Chondrocyte (in vitro differentiated cells): ENCODE measurements at places on chromosomes 3 and 15. TPM values are rescaled to one million over a fixed set of nuclear protein-coding genes. Genes with fewer than 3 reads are reported as not detected.
A peak's percentile ranks its signal among the peaks of the same experiment; 100 is the strongest.

The TGM4 gene
- 0.27 TPM in 1 of 3 replicates, not detected in the others for total RNA-seq

The TGM5 gene
- not detected in 3 replicates for total RNA-seq

The GOLGA6L10 gene
- 1.2 to 2.4 TPM (median 2.0 TPM) in 3 replicates for total RNA-seq

GRCh38 chr3:34155666-34156065 lies 357.2 kb downstream of the PDCD6IP start:
- H3K4me3 ChIP-seq: no peak overlapping the region
- DNase-seq: no peak
- peaks cover 3% of the 10 kb centered on the region for H3K4me1 ChIP-seq
- H3K36me3 ChIP-seq: no peaks in the 10 kb centered on the region
- peaks cover 8% of the 10 kb centered on the region for H3K27me3 ChIP-seq

DNA sequence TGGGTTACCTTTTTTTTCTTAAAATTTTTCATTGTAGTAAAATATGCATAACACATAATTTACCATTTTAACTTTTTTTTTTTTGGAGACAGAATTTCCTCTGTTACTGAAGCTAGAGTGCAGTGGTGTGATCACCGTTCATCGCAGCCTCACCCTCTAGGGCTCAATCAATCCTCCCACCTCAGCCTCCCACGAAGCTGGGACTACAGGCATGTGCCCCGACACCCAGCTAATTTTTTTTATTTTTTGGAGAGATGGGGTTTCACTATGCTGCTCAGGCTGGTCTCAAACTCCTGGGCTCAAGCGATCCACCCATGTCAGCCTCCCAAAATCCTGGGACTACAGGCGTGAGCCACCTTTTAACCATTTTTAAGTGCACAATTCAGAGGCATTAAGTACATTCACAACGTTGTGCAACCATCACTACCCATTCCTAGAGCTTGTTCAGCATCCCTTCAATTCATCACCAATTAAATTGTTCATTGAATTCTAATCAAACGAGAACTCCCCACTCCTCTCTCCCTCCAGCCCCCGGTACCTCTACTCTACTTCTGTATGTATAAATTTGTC lies 44.6 kb downstream of the BHLHE40 start:
- DNase-seq: no peak
- no peak overlapping the region for H3K4me3 ChIP-seq
- H3K27ac ChIP-seq: peak overlapping the region; percentile 93
- no peaks in the 10 kb centered on the region for H3K36me3 ChIP-seq

DNA sequence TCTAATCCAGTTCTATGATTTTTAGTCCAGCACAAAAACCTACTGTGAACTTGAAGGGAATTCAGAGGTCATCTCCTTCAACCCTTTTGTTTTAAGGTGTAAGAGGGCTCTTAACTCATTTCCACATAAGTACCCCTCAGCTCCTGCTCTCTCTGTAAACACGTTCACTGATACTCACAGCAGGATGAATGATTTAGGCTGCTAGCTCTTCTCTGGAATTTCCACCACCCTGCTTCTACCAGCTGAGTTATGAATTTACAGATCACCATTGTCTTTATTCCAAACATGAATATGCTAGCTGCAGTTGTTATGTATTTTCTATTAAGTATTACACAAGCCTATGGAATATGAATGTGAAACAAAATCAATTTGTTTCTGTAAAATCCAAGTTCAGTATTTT lies 101.3 kb upstream of the NANOGP8 start:
- no peaks in the 10 kb centered on the region for H3K27me3 ChIP-seq
- peaks cover 3% of the 10 kb centered on the region for H3K4me1 ChIP-seq
- no peak overlapping the region for H3K27ac ChIP-seq
- DNase-seq: no peak

GRCh38 chr15:52677593-52678467 lies 1.4 kb downstream of the ATOSA start:
- peak overlapping the region; percentile 100 for H3K4me3 ChIP-seq
- H3K27me3 ChIP-seq: peaks cover 2% of the 10 kb centered on the region
- DNase-seq: no peak
- H3K4me1 ChIP-seq: peaks cover 28% of the 10 kb centered on the region

The ACTC1 gene
- total RNA-seq: 6.2 to 19.5 TPM (median 7.1 TPM) in 3 replicates

The DCBLD2 gene
- total RNA-seq: 51.8 to 64.1 TPM (median 63.2 TPM) in 3 replicates

- H3K4me1 ChIP-seq: peaks cover 34% of the 10 kb centered on the region
- no peak for DNase-seq
- H3K4me3 ChIP-seq: peak overlapping the region; percentile 41
- no peaks in the 10 kb centered on the region for H3K27me3 ChIP-seq
- peaks cover 1% of the 10 kb centered on the region for H3K36me3 ChIP-seq
These were observed 1.2 kb downstream of the PIGB start for GRCh38 chr15:55320238-55320550.

GRCh38 chr3:67401921-67402320 lies 252.5 kb downstream of the SUCLG2 start:
- H3K36me3 ChIP-seq: peaks cover 10% of the 10 kb centered on the region
- H3K4me1 ChIP-seq: no peaks in the 10 kb centered on the region
- H3K4me3 ChIP-seq: no peak overlapping the region
- DNase-seq: no peak

GRCh38 chr3:11499144-11499543 lies 144.6 kb downstream of the VGLL4 start:
- H3K27me3 ChIP-seq: no peaks in the 10 kb centered on the region
- no peak for DNase-seq
- H3K4me3 ChIP-seq: no peak overlapping the region
- H3K36me3 ChIP-seq: no peaks in the 10 kb centered on the region
- peak overlapping the region; percentile 88 for H3K27ac ChIP-seq

DNA sequence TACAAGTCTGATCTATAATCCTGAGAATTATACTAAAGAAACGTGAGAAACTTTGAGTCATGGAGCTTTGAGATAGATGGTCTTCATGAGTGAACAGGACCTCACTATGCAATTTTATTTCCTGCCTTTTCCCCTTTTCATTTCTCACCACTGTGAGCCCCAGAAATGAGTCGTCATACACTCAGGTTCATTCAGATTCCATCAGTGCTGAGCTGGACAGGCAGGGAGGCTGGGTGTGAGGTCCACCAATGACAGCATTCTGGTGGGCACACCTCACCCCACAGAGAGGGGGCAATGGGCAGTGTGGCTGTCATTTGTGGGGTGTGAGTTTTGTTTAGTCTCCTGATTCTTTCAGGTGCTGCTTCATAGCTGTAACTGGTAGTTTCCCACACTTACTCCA lies 16.9 kb downstream of the TIGIT start:
- no peak for DNase-seq
- H3K4me3 ChIP-seq: no peak overlapping the region
- H3K27ac ChIP-seq: no peak overlapping the region
- H3K4me1 ChIP-seq: no peaks in the 10 kb centered on the region

The LRRC31 gene
- total RNA-seq: not detected in 3 replicates

The SNAPC5 gene
- total RNA-seq: 13.9 to 27.7 TPM (median 15.0 TPM) in 3 replicates

GRCh38 chr15:58332676-58333400 lies 99.0 kb upstream of the LIPC start:
- H3K27ac ChIP-seq: peak overlapping the region; percentile 99
- no peak for DNase-seq
- no peaks in the 10 kb centered on the region for H3K27me3 ChIP-seq
- H3K4me3 ChIP-seq: no peak overlapping the region
- peaks cover 41% of the 10 kb centered on the region for H3K4me1 ChIP-seq
- H3K36me3 ChIP-seq: no peaks in the 10 kb centered on the region

- peaks cover 25% of the 10 kb centered on the region for H3K4me1 ChIP-seq
- no peak overlapping the region for H3K27ac ChIP-seq
- H3K27me3 ChIP-seq: no peaks in the 10 kb centered on the region
- H3K4me3 ChIP-seq: no peak overlapping the region
These were observed 3.4 kb upstream of the RFTN1 start for GRCh38 chr3:16516695-16517481.

DNA sequence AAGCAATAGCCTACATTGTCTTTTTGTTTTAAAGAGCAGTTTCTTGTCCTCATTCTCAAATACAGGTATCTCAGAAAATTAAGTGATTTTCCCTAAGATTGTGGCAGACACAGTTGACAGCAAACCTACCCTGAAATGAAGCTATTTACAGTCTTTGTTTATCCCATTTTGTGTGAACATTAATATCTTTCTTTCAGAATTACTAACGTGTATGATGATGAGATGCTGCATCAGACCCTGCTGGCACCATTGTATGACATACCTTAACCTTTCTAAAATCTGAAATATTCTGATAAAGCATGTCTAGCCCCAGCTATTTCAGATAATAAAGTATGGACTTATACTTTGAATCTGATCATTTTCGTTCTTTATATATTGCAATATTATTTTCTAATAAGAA lies 185.9 kb downstream of the RSRC1 start:
- no peak overlapping the region for H3K27ac ChIP-seq
- H3K4me3 ChIP-seq: no peak overlapping the region
- H3K27me3 ChIP-seq: no peaks in the 10 kb centered on the region
- DNase-seq: no peak

GRCh38 chr15:101664303-101664913 lies 12.2 kb upstream of the TM2D3 start:
- H3K27me3 ChIP-seq: no peaks in the 10 kb centered on the region
- H3K36me3 ChIP-seq: peaks cover 14% of the 10 kb centered on the region
- no peak overlapping the region for H3K27ac ChIP-seq
- H3K4me1 ChIP-seq: no peaks in the 10 kb centered on the region
